Activated T-helper 1 cell treated with anti-CD3 and anti-CD28 coated beads, Interleukin-2, amount 50 U/mL, for 16 hours (primary cell): ENCODE measurements at places on chromosomes 5 and 9.
A peak's percentile ranks its signal among the peaks of the same experiment; 100 is the strongest.

GRCh38 chr5:65611524-65611923, 12.6 kb downstream of the TRIM23 start:
- no peak for DNase-seq

- no peak for DNase-seq
Measured at GRCh38 chr5:159094745-159095144, 5.0 kb downstream of the EBF1 start.

- DNase-seq, result no peak
Measured at GRCh38 chr9:38164659-38165221, 95.7 kb upstream of the SHB start.

GRCh38 chr9:78031893-78032729, 500 bp upstream of the GNAQ start:
- DNase-seq, result peak; percentile 58

DNA sequence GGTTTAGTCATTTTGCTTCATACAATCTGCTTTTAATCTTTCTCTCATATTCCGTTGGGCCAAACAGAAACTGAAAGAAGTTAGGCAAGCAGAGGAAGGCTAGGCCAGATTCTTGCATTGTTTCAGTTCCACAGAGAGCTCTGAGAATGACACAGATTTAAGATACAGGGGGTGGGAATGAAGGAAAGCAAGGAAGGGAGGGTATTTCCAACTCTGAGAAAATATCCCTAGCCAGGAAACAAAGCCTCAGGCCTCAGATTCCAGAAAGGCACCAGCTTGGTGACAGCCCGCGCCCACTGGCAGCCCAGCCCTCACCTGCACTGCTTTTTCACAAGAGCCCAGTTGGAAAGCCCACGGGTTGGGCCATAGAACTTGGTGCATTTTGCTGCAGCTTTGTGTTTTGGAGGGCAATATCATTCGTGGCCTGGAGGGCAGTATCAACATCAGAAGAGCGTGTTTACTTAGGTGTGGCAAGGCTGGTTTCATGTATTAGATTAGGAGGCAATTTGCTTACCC, 63.5 kb downstream of the ENC1 start:
- no peak for DNase-seq

DNA sequence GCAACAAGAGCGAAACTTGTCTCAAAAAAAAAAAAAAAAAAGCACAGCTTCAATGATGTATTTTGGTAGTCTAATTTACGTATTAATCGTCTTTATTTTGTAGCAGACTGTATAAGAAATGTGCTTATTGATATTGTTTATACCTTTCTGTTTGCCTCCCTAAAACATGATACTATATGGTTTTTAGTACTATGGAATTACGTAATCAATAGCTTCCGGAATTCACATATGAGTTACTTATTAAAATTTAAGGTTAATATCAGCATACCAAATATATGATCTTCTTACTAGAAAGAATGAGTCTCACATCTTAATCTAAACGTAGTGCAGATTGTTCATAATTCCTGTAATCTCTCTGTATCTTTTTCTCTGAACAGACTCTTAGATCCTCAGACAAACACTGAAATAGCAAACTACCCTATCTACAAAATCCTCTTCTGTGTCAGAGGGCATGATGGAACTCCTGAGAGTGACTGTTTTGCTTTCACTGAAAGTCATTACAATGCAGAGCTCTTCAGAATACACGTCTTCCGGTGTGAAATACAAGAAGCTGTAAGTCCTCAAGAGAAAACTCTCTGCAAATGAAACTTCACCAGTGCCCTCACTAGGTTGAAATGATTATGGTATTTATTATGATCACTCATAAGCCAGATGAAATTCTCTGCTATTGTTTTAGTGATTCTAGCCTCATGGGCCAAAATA, 44.4 kb upstream of the GPR21 start:
- DNase-seq, result no peak

DNA sequence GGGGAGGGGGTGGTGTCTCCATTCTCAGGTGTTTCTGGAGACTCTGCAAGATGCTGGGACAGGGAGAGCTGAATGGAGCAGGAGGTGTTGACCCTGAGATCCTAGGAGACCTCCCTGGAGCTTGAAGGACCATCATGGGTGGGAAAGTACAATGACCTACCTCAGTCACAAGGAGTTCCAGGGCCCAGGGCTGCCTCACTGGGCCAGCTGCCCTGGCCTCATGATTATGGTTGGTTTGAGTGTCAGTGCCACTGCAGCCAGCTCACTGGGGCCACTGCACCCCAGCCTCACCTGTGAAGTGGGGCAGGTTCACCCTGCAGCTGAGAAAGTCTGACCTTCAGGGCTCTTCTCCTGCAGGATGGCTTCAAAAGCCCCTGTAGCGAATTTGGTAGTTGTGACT, 372.5 kb downstream of the IRX2 start:
- DNase-seq, result no peak

DNA sequence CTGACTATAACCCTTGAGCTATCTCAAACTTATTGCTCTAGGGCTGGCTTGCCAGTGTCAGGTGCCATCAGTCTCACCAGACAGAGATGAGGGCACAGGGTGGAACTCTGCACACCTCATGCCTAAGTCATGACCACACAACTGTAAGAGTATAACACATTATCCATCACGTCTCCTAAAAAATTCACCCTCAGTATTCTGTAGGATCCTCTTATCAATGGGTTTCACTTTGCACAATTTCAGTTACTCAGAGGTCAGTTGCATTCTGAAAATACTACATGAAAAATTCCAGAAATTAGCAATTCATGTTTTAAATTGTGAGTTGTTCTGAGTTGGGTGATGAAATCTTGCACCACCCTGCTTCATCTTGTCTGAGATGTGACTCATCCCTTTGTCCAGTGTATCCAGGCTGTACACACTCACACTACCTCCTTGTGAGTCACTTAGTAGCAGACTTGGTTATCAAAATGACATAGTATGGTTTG, 690.9 kb upstream of the CDH18 start:
- DNase-seq, result no peak
